H1 (cell line): ENCODE measurements at places on chromosomes 6 and 20. TPM values are rescaled to one million over a fixed set of nuclear protein-coding genes. Genes with fewer than 3 reads are reported as not detected.

- no peak for DNase-seq
These were observed 14.6 kb downstream of the GCLC start for GRCh38 chr6:53530346-53530745.

DNA sequence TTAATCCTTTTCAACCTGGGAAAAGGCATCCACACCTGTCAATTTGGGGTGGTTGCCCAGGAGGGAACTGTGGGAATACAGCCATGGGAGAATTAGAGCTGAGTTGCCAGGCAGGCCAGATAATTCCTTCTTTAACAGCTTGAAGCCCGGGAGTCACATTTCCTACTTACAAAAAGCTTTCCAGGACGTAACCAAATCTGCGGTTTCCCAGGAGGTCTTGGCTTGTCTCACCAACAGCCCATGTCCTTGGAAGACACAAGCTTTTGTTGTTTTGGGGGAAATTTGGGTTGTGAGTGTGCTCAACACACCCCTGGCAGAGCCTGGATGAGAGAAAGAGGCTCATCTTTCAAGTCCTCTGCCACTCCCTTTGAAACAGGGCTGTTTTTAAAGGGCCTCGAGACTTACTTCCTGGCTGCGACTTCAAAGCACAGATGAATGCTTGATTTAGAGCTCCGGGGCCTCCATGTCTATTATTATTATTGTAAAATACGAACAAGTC is 465.9 kb upstream of the BTBD3 start:
- no peak for DNase-seq

DNA sequence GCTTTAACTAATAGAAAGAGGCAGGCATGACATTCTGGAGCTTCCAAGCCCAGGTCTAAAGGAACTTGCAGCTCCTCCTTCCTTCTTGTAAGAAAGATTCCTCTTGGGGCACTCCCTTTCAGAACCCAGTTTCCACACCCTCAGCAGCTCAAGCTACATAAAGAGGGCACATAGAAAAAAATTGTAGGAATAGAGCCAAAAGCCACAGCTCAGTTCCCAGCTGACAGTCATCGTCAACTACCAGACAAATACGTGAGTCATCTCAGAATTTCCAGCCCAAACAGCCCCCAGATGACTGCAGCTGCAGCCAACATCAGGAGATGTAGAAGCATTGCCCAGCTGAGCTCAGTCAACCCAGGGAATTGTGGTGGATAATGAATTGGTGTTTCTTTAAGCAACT is 349.8 kb upstream of the ARID1B start:
- DNase-seq = no peak

Gene SEMG1
- 0.64 and 3.0 TPM in 2 replicates for polyA plus RNA-seq

DNA sequence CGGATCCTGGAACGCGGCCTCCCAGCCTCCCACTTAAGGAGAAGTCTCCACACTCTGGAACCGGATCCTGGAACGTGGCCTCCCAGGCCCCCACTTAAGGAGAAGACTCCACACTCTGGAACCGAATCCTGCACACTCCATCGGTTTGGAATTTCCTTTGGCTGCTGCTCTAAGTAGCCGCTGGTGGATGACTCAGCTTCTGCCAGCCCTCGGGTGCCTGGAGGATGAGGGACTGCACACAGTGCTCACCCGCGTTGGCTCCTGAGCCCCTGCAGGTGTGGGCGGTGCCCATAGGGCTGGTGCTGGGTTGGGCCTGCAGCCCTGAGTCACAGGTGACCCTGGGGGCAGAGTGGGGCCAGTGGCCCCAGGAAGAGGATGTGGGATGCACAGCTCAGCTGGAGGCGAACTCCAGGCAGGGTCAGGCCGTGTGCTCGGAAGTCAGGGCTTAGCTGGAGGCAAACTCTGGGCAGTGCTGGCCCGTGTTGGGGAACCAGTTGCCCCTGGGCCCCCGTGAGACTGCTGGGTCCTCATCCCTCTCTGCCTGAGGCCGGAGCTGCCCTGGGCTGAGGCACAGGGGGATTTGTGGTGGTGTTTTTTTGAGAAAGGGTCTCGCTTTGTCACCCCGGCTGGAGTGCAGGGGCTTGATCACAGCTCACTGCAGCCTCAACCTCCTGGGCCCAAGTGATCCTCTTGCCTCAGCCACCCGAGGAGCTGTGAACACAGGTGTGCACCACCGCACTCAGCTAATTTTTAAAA is 13.9 kb upstream of the TNFRSF6B start:
- no peak for DNase-seq
